ENCODE measurements at places on chromosomes 2 and 18. TPM values are rescaled to one million over a fixed set of nuclear protein-coding genes. Genes with fewer than 3 reads are reported as not detected.

Gene LYG2
- total RNA-seq = not detected

GRCh38 chr2:219282943-219283581, 3.9 kb downstream of the DNAJB2 start:
- no peak for DNase-seq

Gene POMC
- total RNA-seq = 0.54 TPM

DNA sequence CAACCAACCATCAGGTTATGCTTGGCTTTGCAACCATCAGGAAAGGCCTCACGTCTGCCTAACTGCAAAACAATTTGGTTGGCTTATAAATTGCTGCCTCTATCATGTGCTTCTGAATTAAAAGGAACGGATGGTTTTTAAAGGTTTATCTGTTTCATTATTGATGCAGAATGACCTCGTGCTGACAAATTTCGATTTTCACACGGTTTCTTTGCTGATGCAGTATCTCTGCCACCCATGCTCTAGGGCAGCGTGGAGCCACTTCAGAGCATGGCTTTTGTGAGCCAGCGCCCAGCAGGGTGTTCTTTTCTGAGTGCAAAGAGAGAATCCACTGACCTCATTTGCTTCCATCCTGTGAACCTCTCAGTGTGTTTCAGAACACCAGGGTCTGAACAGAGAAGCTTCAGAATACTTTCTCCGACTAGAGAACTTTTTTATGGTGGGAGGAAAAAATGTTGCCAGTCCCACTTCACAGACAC, 143.1 kb upstream of the L3MBTL4 start:
- no peak for DNase-seq

Gene FBXO41
- total RNA-seq = 3.7 TPM

DNA sequence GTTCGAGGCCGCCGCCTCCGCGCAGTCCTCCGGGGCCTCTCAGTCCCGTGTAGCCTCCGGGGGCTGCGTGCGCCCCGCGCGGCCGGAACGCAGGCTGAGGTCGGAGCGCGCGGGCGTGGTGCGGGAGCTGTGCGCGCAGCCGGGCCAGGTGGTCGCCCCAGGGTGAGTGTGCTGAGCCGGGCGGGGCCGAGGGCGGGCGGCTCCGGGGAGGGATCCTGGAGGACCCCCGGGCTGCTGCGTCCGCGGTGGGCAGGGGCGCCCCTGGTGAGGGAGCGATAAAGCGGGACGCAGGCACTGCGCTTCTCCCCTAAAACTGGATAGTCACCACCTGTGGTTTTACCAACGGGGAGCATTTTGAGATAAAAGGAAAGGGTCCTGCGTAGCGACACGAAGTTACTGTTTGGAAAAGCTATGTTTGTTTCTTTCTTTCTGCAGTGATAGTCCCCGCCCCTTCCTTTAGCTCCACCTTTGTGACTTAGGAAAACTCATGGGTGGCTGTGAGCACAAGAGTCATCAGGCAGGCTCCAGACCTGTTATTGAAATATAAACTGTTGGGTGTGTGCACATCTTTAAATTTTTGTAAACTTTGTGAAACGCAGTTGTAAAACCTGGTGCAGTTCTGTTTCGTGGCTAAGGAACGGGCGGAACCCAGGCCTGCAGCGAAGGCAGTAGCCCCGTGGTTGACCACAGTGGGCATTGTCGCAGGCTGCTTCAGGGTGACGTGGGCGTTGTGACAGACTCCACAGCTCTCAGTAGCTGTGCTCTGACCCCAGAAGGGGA, 687 bp downstream of the CTDP1 start:
- no peak for DNase-seq

Measured in neural crest cell (in vitro differentiated cells).